8988T (cell line): ENCODE measurements at places on chromosomes 2 and 18.

GRCh38 chr2:150674283-150674682, 186.8 kb upstream of the RND3 start:
- DNase-seq: no peak

GRCh38 chr2:25032094-25032493, 9.8 kb upstream of the EFR3B start:
- no peak for DNase-seq

DNA sequence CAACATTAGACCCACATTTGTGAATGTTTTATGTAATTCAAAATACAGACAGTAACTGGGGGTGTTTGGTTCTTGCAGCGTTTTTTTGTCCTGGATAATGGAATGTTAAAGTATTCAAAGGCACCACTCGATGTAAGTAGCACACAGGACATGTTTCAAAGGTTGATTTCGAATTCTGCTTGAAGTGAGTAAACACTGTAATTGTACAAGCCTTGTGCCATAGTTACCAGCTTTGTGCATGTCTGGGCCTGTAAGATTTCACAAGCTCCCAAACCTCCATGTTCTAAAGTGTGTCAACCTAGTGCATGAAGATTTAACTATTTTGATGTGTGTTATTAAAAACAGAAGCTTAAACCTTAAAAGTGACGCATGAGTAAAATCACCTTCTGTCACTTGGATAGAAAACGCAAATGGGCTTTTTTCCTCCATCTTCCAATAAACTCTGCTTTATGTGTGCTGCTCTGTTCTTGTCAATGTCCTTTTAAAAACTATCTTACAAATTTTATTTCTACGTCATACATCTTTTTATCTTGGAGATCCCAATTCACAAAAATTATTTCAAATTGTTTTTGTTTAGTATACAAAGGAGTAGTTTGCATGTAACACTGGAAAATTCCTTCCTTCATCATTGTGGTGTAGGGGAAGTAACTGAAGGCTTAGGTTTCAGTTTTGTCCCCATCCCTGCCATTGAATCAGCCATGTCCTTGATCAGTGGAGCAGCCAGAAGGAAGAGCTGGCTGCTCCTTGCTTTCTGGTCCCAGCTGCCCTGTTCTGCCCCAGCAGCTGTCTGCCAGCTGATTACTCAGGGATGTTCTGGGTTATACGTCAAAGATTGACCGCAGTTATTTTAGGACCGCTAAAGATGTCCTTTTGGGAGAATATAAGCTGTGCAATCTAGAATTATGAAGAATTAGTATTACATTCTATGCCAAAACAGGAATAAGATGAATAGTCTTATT, 119.2 kb downstream of the PRKRA start:
- DNase-seq: no peak

DNA sequence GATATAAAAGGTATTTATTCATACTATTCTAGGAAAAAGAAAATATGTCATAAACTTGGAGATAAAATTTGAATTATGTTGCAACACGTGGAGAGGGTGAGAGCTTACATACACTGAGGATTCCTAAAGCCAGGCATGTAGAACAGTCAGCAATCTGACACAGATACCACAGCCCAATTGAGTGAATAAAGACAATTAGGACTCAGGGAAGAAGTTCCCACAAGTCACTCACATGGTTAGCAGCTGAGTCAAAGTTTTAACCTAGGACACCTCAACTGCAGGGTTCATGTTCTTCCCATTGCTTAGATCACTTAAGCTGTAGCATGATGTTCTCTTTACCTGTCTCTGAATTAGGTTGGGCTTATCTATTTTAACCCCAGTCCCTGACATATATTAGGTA, 189.5 kb downstream of the CMPK2 start:
- no peak for DNase-seq

DNA sequence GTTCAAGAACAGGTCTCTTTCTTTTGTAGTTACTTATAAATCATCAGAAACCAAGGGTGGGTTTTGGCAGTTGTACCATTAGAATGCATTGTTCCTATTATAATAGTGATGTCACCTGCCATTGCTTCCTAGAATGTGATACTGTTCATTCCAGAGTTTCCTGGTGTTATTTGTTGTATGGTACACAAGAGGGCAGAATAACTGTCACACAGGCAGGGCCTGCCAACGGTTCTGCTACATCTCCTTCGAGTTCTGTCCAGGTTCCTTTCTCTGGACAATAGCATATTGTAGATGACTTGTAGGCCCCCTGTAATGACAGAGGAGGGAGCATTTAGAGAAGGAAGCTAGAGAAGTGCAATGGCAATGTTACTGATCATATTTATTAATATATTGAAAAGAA, 98.3 kb downstream of the KLHL14 start:
- no peak for DNase-seq
